ENCODE measurements at places on chromosomes 16 and 17.

DNA sequence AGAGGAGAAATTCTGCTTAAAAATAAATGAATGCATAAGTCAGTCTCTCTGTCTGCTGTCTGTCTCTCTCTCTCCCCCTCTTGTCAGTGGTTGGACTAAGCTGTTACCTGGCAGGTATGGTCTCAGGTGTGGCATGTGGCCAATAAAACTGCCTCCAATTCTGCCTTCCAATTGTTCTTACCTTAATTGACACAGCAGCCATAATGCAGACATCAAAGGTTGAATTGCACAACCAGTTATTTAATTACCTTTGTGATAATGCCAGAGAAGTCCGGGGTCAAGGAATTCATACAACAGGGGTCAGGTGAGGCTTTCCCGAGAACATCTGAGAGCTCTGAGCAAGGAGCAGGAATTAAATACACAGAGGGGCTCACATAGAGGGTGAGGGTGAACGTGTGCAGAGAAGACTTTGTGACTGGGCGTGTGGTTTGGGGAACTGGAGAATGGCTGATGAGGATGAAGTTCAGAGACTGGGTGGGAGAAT, 78.8 kb upstream of the CDYL2 start:
- no peak for DNase-seq

GRCh38 chr17:44331249-44331760, 6.7 kb upstream of the SLC25A39 start:
- DNase-seq = no peak

DNA sequence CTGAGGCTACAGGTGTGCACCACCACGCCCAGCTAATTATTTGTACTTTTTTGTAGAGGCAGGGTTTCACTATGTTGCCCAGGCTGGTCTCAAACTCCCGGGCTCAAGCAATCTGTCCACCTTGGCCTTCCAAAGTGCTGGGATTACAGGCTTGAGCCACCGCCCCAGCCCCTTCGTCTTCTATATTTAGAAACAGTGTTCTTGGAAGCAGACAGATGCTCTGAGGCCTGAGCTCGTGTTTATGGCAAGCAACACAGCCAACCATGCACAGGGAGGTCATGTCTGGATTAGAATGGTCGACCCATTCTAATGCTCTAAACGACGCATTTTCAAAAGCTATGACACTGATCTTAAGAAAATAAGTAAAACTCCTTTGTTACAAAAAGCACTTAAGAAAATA, 16.6 kb downstream of the TMEM204 start:
- no peak for DNase-seq

GRCh38 chr16:51326131-51326856, 175.2 kb upstream of the SALL1 start:
- no peak for DNase-seq

DNA sequence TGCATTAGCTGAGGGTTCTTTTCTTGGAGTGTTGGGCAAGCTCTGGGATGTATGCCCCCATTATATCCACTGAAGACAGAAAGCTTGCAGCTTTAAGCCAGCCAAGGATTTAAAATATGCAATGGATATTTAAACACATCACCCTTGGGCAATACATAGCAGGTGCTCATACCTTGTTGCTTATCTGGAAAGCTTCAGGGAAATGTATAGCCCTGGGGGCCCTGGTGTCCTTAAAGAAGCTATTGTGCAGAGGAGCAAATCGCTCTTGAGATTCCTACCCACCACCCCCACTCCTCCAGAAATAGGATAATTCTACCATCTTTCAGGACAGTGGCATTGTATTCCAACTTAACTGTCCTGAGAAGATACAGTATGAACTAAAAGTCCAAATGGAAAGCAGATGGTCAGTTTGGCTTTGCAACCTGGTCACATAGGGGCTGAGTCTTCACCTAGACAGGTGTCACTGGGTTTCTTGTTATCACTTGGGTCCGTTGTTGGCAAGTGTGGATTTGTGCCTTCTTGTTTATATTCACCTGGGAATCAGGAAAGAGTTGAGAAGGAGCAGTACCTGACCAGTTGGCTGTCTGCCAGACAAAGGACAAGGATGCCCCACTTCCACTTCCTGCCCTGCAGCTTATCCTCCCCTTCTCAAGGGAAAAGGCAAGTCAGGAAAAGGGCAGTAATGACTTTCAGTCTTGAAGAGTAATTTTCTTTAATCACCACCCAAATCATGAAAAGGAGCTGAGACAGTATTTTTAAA, 3.4 kb downstream of the ANKRD40CL start:
- DNase-seq = no peak

DNA sequence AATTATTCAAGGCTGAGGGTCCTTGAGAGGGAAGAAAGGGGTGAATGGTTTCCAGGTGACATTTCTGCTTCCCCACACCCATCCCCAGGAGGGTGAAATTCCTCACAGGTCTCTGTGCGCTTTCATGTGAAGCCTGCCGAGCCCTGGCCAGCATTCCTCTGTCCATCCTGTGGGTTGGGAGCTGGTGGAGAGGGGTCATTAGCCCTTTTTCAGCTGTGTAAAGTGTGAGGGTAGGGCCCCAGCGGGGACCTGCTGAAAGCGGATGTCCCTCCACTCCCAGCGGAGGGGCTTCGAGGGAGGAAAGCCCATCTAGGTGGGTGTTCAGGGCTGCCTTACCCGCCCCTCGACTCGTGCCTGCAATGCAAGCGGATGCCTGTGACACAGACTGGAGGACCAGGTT, 53.3 kb upstream of the DLX4 start:
- no peak for DNase-seq

All from iPS DF 6.9 (cell line).